ENCODE measurements at places on chromosomes 16 and 17. TPM values are rescaled to one million over a fixed set of nuclear protein-coding genes. Genes with fewer than 3 reads are reported as not detected.
A peak's percentile ranks its signal among the peaks of the same experiment; 100 is the strongest.

DNA sequence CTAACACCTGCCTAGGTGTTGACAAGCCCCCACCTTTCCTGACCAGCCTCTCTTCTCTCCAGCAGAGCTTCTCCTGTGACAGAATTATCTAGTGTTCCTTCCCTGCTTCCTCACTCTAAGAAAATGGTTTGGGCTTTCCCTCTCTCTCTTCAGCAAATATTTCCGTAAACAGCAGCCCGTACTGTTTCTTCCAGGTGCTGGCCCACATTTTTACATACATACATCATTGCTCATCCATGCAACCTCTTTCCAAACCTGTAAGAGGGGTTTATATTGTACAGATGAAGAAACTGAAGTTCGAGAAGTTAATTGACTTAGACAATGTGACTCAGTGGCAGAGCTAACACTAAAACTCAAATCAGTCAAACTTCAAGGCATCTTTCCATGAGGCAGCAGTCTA, 569 bp upstream of the TEKT3 start:
- no peak overlapping the region for H3K4me3 ChIP-seq
- H3K36me3 ChIP-seq: no peaks in the 10 kb centered on the region
- no peak overlapping the region for H3K27ac ChIP-seq
- H3K27me3 ChIP-seq: peaks cover 21% of the 10 kb centered on the region

- peaks cover 5% of the 10 kb centered on the region for H3K36me3 ChIP-seq
Observed at GRCh38 chr17:1720856-1721386, 3.6 kb upstream of the WDR81 start.

PRR29 gene
- total RNA-seq: 0.28 TPM

DNA sequence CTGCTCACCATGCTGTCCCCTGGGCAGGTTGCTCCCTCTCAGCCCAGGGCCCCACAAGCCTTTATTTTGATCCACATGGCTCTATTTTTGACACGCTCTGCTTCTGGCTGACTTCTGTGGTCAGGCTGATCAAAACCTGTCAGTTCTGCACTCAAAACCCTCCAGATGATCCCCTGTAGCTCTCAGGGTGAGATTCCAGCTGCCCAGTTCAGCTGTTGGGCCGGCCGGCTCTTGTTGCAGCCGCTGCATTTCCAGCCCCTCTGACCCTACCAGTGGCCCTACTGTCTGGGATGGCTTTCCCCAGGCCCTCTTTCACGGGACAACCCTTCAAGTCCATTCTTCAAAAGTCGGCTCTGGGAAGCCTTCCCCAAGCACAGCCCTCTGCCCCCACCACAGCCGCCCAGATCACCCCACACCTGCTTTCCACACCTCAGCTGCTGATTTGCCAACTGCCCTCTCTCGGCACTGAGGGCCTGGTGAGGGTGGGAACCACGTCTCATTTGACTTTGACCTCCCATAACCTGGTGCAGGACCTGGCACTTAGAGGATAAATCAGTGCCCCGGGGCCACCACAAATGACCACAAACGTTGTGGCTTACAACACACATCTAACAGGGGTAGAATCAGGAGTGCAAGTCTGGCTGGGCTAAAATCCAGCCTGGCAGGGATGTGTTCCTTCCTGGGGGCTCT, 16.3 kb upstream of the CACNG4 start:
- no peaks in the 10 kb centered on the region for H3K36me3 ChIP-seq
- H3K4me1 ChIP-seq: no peaks in the 10 kb centered on the region
- H3K27ac ChIP-seq: no peak overlapping the region
- no peak for DNase-seq
- no peak overlapping the region for H3K4me3 ChIP-seq
- peaks cover 47% of the 10 kb centered on the region for H3K27me3 ChIP-seq

CES5A gene
- 0.09 TPM for total RNA-seq

- H3K4me1 ChIP-seq: no peaks in the 10 kb centered on the region
- no peaks in the 10 kb centered on the region for H3K27me3 ChIP-seq
- DNase-seq: no peak
- H3K27ac ChIP-seq: no peak overlapping the region
- H3K36me3 ChIP-seq: no peaks in the 10 kb centered on the region
Observed at GRCh38 chr16:69593751-69594255, 28.0 kb downstream of the NFAT5 start.

DNA sequence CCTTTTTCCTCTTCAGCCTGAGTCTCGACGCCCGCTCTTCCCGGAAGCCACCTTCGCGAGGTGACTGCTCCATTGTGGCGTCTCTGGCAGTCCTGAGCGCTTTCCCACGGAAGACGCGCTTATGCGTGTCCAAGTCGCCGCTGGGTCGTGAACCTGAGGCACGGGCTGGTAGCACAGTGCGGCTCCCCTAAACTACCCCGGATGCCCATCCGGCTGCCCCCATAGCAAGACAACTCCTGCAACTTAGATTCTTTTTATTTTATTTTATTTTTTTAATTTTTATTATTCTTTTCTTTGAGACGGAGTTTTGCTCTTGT, 2.1 kb upstream of the ESRP2 start:
- H3K4me3 ChIP-seq: peak overlapping the region; percentile 65
- H3K36me3 ChIP-seq: no peaks in the 10 kb centered on the region
- H3K27me3 ChIP-seq: peaks cover 34% of the 10 kb centered on the region
- DNase-seq: no peak
- peaks cover 46% of the 10 kb centered on the region for H3K4me1 ChIP-seq
- H3K27ac ChIP-seq: peak overlapping the region; percentile 79

DNA sequence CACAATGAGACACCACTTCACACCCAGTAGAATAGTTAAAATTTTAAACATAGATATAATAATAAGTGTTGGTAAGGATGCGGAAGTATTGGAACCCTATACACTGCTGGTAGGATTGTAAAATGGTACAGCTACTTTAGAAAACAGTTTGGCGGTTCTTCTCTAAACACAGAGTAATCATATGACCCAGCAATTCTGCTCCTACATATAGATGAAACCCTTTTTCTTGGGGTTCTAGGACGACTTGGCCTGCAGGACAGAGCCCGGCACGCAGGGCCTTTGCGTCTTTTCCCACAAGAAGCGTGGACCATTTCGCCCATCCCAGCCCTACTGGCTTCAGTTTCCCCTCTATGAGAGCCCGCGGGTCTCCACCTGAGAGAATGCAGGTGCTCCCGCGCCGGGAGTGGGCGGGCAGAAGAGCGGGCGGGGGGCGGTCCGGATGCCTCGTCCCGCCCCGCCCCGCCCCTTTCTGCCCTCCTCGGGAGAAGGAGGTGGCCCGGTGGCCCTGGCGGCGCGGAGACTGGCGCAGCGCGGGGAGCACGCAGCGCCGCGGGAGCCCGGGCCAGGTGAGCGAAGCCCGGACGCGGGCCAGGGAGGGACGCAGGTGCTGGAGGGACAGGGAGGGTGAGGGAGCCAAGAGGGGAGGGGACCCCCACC, at the start of gene SDR42E2:
SDR42E2 (plus strand) TSS at position 508 of the 657 bp plus-strand sequence. CDS start 3,077 bp downstream, outside the sequence.
- peaks cover 5% of the 10 kb centered on the region for H3K4me1 ChIP-seq
- peaks cover 9% of the 10 kb centered on the region for H3K27me3 ChIP-seq
- H3K36me3 ChIP-seq: no peaks in the 10 kb centered on the region
- no peak within 1 kb of the TSS for H3K27ac ChIP-seq
- peak; percentile 50 for DNase-seq

USP31 gene
- 2.6 TPM for total RNA-seq

- H3K4me1 ChIP-seq: peaks cover 59% of the 10 kb centered on the region
- no peaks in the 10 kb centered on the region for H3K27me3 ChIP-seq
- H3K27ac ChIP-seq: peak overlapping the region; percentile 95
- peak; percentile 54 for DNase-seq
- peak overlapping the region; percentile 37 for H3K4me3 ChIP-seq
- peaks cover 29% of the 10 kb centered on the region for H3K36me3 ChIP-seq
Observed at GRCh38 chr17:78915872-78916632, 9.1 kb downstream of the TIMP2 start.

Data from thymus (tissue), 14 donors.